ENCODE measurements at places on chromosomes 16 and 17. TPM values are rescaled to one million over a fixed set of nuclear protein-coding genes. Genes with fewer than 3 reads are reported as not detected.
A peak's percentile ranks its signal among the peaks of the same experiment; 100 is the strongest.

The MKS1 gene
- 20.8 TPM for total RNA-seq

The KRT33A gene
- total RNA-seq: not detected

The HIGD1B gene
- total RNA-seq: 1.5 TPM

The OSGIN1 gene
- total RNA-seq: not detected

The RNF43 gene
- total RNA-seq: 6.7 TPM

The NPTX1 gene
- 17.9 TPM for total RNA-seq

The CDH8 gene
- 88.2 TPM for total RNA-seq

The TEDC2 gene
- total RNA-seq: 5.9 TPM

The CALB2 gene
- total RNA-seq: 8.3 TPM

The CPNE7 gene
- 8.8 TPM for total RNA-seq

The LRRC36 gene
- 9.5 TPM for total RNA-seq

DNA sequence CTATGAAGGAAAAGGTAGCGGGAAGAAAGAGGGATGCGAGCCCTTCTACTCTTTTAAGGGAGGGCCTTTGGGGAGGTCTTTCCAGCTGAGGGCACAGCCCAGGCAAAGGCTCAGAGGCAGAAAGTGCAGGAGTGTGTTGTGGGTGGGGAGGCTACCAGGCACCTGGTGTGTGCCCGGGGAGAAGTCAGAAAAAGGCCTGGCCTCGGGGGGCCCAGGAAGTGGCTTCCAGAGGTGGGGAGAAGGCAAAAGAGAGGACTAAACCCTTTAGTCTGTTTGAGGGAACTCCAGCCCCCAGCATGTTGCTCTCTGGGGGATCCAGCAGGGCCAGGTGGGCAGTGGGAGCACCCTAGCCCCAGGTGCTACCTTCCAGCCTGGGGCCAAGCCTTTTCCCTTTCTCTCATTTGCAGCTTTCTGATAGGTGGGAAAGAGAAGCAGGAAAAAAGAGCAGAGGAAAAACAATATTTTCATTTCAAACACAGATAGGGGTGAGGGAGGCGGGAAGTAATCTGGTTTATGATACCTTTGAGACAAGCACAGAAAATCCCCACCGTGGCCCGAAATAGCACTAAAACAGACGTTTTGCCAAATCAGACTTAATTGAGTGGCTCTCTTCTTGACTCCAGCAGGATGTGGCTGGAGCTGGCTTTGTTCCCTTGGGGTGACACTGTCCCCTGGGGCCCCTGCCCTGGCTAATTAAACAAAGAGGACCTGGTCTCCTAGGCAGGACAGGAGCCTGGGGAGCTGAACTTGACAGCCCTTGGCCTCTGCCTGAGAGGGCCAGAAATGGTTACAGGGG, 10.4 kb downstream of the RAI1 start:
- DNase-seq: no peak

DNA sequence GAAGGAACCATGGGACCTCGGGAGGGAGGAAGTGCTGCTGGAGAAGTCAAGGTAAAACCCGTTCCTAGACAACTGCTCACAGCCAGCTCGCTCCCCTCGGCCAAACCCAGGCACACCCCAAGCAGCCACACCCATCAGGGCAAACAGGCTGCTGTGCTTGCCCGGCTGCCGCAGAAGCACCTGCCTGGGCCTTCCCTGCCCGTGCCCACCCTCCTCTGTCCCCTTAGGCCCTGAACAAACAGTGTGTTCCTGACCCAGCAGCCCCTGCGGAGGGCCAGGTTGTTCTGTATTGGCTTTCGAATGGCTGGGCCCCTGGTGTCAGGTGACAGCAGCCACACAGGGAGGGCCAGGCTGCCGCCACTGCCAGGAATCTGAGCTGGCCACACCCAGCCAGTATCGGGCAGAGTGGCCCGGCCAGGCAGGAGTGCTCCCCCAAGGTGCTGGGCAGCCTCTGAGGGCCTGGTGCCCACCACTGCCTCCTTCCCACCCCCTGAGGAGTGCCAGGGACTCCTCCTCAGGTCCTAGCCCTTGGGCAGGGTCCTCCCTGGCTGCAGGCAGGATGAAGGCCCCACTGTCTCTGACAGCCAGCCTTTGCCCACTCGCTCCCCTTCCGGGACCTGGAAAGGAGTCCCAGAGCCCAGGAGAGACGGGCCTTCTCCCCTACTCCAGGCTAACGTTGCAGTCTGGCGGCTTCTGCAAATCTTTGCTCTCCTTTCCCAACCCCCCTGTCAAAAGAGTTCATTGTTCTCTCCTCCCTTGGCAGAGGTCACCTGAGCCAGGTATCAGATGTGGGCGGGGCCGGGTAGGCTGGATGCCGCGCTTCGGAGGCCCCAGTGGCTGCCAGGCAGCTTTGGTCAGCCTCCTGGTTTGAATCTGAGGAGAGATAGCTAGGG, 24.0 kb downstream of the LLGL2 start:
- no peak for DNase-seq

- no peak for DNase-seq
These were observed 18.1 kb upstream of the LCMT1 start for GRCh38 chr16:25093208-25094061.

GRCh38 chr16:625117-625976, 5.4 kb upstream of the WFIKKN1 start:
- no peak for DNase-seq

GRCh38 chr17:51764387-51764971, 394.0 kb downstream of the CA10 start:
- peak; percentile 81 for DNase-seq

- no peak for DNase-seq
These were observed 132.2 kb downstream of the IRF8 start for GRCh38 chr16:86031141-86031678.

GRCh38 chr16:73879621-73880020, 417.0 kb upstream of the PSMD7 start:
- no peak for DNase-seq

DNA sequence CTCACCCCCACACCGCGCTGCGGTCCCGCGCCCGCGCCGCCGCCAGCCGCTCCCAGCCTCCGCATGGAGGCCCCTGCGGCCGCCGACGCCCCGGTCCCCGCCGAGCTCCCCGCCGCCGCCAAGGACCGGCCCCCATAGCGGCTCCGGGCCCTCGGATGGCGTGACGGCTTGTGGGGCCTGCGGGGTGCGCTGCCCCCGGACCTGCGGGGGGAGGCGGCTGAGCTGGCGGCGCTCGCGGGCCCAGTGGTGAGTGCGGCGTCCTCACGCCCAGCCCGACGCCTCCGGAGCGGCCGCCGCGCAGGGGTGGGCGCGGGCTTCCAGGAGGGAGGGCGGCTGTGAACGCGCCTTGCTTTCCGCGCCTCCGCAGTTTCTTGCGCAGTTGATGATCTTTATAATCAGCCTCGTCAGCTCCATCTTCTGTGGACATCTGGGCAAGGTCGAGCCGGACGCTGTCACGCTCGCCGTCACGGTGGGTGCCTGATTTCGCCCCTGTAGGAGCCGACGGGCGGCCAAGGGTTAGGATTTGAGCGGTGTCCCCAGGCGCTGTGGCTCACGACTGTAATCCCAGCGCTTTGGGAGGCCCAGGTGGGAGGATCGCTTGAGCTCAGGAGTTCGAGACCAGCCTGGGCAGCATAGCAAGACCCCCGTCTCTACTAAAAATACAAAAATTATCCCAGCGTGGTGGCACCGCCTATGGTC, 46.4 kb downstream of the SLC47A1 start:
- DNase-seq: peak; percentile 14

DNA sequence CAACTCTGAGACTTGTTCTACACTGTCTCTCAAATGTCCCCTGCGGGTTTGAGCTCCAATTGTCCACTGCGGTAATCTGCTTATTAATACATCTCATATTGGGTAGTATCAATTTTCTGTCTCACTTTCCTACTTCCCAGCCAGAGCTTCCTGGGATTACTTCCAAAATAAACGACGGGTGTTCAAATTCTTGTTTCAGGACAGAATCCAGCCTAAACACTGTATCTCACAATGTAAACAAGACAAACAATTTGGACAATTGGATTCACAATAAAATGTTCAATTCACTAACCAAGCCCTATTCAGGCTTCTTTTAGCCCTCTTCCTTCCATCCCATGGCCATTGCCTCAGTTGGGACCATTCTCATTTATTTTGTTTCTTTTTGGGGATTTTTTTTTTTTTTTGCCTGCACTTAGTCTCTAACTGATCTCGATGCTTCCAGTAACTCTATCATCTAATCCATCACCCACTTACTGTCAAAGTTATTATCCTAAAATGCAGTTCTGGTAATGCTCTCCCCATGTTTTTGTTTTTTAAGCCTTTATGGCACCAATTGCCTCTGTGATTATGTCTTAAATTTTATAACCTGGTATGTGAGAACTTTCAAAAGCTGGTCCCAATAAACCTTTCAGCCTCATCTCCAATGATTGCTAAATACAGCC, 2.0 kb upstream of the VAT1L start:
- no peak for DNase-seq

DNA sequence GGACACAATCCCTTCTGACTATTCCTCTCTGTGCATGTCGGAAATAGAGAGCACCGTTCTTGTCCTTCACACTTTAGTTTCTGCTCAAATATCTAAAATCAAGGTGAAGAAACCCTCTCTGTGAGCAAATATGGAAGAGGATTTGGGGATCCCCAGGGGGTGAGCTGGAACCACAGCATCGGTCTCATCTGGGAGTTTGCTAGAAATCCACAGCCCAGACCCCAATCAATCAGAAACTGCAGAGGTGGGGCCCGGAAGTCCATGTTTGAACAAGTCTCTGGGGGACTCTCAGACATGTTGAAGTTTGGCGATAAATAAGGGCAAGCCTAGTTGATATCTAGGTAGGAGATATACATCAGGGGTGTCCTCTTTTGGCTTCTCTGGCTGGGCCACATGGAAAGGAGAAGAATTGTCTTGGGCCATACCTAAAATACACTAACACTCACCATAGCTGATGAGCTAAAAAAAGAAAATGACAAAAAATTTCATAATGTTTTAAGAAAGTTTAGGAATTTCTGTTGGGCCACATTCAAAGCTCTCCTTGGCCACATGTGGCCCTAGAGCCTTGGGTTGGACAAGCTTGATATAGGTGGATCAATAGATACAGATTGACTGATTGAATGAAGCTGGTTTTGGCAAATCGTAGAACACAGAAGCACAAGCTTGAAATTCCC, 168.0 kb upstream of the FOXF1 start:
- DNase-seq: no peak

DNA sequence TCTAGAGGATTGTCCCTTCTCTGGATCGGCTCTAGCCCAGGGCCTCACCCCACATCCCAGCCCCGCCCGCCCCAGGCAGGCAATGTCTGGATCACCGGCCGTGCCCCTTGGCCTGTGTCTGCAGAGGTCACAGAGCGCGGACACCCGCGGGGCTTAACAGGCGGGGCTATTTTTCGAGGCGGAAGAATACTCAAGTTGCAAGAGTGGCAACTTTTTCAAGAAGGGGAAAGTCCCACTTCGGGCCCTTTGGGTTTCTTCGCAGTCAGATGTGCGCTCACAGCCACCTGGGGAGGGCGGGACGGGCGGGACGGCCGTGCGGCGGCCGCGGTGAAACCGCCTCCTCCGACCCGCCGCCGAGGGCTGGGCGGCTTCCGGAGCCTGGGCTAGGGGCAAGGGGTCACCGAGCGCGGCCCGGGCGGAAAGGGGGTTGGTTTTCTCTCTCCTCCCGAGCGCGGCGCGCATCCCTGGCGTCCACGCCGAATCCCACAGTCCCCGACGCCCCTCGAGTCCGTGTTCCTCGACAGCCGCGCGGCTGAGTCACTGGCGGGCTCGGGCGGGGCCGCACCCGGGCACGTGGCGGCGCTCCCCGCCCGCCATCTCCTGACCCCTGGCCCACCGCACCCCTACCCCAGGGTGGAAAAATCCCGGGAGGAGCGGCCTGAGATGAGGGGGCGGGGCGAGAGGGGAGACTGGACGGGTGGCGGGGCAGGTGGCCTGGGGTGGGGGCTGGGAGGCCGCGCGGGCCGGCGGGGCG, 1.2 kb upstream of the PFN1 start:
- no peak for DNase-seq

DNA sequence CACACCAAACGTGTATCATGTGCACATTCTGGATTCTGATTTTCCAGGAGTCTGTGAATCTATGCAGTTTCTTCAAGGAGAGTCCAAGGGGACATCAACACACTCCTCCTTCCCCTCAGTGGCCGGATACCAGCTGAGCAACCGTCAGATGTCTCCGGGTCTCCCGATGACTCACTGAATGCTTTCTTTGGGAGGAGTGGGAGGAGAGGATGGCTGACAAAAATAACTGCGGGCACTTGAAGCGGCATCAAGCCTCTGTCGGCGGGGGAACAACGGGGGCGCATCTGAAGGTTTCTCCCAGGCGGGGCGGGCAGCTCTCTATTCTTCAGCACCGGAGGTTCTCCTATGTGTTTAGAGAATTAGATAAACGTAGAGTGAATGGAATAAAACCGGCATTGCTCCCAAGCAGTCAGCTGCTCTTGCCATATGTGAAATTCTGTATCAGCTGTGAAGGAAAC, 24.6 kb upstream of the LRRC75A start:
- DNase-seq: peak; percentile 23

DNA sequence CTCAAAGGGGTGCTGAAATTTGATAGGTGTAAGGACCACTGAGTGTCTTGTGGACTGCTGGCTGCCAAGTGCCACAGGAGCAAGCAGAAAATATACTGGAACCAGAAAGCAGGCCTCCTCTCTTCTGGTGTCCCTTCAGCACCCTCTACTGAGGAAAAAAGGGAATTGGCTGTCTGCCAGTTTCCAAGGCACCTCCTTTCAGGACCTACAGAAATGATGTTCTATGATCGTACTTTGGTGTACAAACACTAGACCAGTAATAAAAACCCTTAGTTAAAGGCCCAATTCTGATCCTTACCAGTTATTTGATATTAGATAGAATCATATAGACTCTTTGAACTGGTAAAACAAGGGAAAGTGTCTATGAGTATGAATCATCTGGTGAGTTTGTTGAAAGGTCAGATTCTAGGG, 35.8 kb upstream of the BCAS3 start:
- DNase-seq: peak; percentile 81

DNA sequence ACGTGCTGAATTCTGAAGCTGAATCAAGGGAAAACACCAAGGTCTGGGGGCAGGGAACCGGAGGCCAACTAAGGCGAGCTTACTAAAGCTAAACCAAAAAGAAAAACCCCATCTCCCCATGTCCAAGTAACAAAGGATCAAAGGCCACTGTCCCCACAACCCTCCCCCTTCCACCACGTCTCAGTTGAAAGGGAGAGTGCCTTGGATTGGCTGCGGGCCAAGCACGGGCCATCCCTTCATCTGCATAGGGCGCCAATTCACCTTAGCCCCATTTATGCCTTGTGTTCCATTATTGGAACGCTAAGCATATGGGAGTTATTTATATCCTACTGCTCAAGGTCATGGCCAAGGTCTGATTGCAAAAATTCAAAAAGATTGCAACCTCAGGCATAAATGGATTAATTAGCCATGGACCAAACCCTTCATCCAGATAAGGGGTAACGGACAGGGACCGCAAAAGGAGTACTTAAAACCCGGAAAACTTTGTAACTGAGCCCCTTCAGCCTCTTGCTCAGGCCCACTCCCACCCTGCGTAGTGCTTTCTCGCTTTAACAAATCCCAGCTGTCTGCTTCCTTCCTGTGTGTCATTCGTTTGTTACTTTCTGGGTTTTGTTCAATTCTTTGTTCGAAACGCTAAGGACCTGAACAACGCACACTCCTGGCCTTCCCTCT, 740 bp upstream of the ATP6V0D1 start:
- no peak for DNase-seq

- DNase-seq: no peak
These were observed 187.2 kb downstream of the NTN1 start for GRCh38 chr17:9208381-9209105.

All from cerebellum (tissue), 4 donors.